ENCODE measurements at places on chromosomes 4 and X.

GRCh38 chr4:79381161-79381560 lies 26.9 kb downstream of the GK2 start:
- no peak for DNase-seq

GRCh38 chr4:138663883-138664282 lies 351.7 kb upstream of the NOCT start:
- no peak for DNase-seq

- no peak for DNase-seq
Measured at GRCh38 chrX:149818652-149819051, 36.9 kb downstream of the MAGEA9 start.

- peak; percentile 32 for DNase-seq
Measured at GRCh38 chr4:110897784-110898183, 274.9 kb upstream of the PITX2 start.

DNA sequence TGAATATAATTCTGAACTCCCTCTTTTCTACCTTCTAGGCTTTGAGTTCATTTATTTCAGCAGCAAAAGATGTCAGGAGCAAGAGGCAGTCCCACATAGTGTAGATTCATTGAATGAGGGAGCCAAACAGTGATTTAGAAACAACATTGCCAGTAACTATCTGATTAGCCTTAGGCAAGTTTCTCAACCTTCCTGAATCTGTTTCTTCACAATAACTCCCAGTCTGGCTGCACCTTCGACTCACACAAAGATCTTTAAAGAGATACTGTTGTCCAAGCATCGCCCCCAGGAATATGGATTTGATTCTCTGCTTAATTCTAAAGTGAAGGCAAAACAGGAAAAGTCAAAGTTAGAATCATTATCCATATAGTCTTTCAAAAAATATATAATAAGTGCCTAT lies 1026.2 kb downstream of the DMD start:
- peak; percentile 27 for DNase-seq

GRCh38 chr4:54852054-54852453 lies 194.3 kb downstream of the KIT start:
- no peak for DNase-seq

DNA sequence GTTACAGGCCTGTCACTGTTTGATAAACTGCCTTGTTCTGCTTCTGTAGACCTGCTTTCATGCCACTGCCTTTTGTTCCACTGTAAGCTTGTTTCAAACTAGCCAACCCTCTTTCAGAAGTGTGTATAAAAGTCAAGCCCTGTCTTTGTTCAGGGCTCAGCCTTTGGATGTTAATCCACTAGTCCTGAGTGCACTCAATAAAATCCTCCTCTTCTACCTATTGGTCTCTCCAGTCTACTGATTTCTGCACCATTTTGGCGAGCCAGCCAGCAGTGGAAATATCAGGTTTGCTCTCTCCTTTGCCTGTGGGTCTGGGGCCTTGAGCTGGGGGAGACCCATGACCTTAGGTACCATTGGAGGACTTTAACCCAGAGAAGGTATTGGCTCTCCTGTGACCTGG lies 901.6 kb upstream of the NDST4 start:
- peak; percentile 15 for DNase-seq

- peak; percentile 89 for DNase-seq
Measured at GRCh38 chrX:65871671-65872311, 168.1 kb downstream of the VSIG4 start.

DNA sequence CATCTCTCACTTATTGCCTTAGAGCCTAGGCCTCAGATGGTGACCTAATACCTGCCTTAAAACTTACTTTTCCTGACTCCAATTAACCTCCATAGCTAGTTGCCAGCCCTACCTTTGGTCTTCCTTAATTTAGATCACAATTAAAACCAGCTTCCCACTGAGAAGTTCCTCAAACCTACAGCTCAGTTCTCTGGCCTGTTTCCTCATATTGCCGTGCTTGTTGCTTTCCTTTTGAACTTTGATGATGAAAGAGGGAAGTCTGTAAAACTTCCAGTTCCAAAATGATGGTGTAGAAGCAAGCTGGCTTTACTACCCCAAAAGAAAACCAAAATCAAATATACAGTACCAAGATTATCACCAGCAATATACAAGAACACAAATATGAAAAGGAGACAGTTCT lies 28.9 kb upstream of the CAMK2D start:
- DNase-seq, result no peak

GRCh38 chrX:39112143-39112542 lies 310.9 kb downstream of the MID1IP1 start:
- peak; percentile 74 for DNase-seq

- no peak for DNase-seq
Measured at GRCh38 chr4:106914223-106914622, 121.9 kb downstream of the DKK2 start.

GRCh38 chrX:45001048-45001447 lies 128.1 kb downstream of the KDM6A start:
- peak; percentile 18 for DNase-seq
